ENCODE measurements at places on chromosomes 12 and 14. TPM values are rescaled to one million over a fixed set of nuclear protein-coding genes. Genes with fewer than 3 reads are reported as not detected.

CTSG gene
- 2.1 TPM for total RNA-seq

TAS2R8 gene
- not detected for total RNA-seq

GRCh38 chr12:121237415-121237814 is 27.5 kb downstream of the P2RX4 start:
- no peak for ATAC-seq

GRCh38 chr14:61388173-61388975 is 67.0 kb downstream of the PRKCH start:
- ATAC-seq = no peak

DNA sequence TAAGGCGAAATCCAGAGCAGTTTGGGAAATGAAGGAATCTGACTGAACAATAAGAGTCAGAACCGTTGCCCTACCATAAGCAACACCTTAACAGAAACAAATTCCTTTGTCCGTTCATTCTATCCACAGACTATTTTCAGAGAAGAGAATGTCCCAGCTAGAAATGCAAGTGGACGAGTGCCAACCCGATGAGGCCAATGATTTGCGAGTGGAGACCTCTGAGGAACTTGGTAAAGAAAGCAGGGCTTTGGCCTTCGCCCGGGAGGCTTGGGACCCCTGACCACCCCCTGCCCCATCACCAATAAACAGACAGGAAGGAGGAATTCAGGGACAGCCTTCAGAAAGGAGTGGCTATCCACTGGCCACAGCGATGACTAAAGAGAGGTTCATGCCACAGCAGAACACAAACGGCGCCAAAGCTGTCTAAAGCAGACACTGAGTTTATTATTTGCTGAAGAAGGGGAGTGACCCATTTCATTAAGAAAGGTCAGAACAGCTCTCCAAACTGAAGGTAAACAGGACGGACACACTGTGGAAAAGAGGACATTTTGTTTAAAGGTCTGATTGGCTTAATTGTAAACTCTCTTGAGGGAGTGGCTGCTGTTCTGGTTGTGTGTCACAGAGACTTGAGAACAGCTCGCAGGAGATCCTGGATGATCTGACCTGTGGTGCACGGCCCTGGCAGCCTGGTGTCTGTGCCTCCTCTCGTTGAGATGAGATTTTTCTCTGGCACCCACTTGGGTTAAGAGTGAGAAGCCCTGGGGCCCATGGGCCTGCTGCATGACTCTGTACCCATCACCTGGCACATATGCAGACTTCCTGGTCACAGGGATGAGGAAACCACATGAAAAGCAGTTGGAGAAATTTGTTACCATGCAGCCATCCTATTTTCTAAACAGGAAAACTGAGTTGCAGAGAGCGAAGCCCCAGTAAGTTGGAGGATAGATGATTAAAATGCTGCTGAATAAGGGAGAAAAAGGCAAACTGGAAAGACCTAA is 142.0 kb upstream of the PZP start:
- peak; percentile 61 for ATAC-seq
